ENCODE measurements at places on chromosomes 7 and 10.
A peak's percentile ranks its signal among the peaks of the same experiment; 100 is the strongest.

DNA sequence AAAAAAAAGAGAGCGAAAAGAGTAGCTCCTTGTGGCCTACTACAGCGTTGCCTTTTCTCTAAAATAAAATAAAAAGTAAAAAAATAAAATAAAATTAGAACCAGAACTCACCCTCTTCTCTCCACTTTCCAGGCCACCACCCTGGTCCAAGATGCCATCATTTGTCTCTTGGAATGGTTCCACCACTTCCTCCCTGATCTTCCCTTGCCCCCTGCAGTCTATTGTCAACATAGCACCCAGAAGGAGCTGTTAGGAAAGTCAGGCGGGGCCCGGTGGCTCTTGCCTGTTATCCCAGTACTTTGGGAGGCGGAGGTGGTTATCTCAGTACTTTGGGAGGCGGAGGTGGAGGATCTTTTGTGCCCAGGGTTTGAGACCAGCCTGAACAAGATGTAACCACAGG is 7.6 kb upstream of the GRID2IP start:
- no peaks in the 10 kb centered on the region for H3K36me3 ChIP-seq
- H3K27me3 ChIP-seq: peaks cover 3% of the 10 kb centered on the region
- H3K4me1 ChIP-seq: no peaks in the 10 kb centered on the region
- H3K27ac ChIP-seq: no peak overlapping the region
- DNase-seq: no peak

- H3K27ac ChIP-seq: no peak overlapping the region
- no peaks in the 10 kb centered on the region for H3K36me3 ChIP-seq
- peaks cover 42% of the 10 kb centered on the region for H3K27me3 ChIP-seq
- H3K4me3 ChIP-seq: no peak overlapping the region
Measured at GRCh38 chr7:142773230-142773629, 2.5 kb downstream of the PRSS2 start.

DNA sequence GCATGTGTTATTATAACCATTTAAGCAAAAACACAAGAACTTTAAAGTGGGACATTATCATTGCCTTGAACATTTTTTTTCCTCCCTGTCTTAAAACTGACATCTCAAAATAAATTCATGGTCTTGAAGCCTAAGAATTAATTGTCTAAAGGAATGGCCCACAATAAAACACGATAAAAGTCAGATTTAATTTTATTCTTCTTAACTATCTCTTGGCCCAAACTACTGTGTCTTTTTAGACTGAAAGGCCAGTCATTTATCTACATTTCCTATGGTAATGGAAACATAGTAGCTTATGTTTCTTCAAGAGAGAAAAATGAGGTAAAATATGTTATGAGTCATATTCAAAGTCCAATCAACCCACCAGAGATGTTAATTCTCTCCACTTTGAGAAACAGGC is 24.4 kb upstream of the ETV1 start:
- H3K4me1 ChIP-seq: no peaks in the 10 kb centered on the region
- no peak for DNase-seq
- H3K36me3 ChIP-seq: no peaks in the 10 kb centered on the region
- no peaks in the 10 kb centered on the region for H3K27me3 ChIP-seq

DNA sequence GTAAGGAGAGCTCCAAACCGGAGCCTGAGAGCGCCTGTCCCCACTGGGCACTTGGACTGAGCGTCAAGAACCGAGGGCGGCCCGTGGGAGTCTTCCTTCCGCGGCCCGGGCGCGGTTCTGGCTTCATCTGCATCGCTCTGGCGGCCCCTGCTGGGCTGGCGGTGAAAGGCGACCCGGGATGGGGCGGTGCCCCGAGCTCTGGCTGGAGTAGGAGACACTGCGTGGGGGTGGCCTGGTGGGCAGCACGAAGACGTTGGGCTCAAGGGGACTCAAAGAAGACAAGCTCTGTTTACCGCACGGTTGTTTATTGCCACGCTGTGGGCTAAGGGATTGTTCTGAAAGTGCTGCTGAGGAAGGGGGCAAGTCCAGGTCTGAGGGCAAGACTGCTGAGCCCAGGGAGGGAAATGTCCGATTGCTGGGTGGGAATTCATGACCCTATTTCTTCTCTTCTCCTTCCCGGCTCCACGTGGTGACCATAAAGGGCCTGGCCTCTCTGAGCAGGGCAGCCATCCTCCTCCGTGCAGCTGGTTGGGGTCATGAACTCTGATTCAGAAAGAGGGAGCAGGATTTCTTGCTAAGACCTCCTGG is 29.8 kb downstream of the PLAU start:
- H3K27ac ChIP-seq: peak overlapping the region; percentile 64
- H3K36me3 ChIP-seq: no peaks in the 10 kb centered on the region
- H3K4me3 ChIP-seq: no peak overlapping the region
- peaks cover 3% of the 10 kb centered on the region for H3K4me1 ChIP-seq
- peaks cover 20% of the 10 kb centered on the region for H3K27me3 ChIP-seq

- H3K36me3 ChIP-seq: peaks cover 4% of the 10 kb centered on the region
- H3K27me3 ChIP-seq: peaks cover 7% of the 10 kb centered on the region
Measured at GRCh38 chr7:3244241-3244814, 56.7 kb upstream of the SDK1 start.

DNA sequence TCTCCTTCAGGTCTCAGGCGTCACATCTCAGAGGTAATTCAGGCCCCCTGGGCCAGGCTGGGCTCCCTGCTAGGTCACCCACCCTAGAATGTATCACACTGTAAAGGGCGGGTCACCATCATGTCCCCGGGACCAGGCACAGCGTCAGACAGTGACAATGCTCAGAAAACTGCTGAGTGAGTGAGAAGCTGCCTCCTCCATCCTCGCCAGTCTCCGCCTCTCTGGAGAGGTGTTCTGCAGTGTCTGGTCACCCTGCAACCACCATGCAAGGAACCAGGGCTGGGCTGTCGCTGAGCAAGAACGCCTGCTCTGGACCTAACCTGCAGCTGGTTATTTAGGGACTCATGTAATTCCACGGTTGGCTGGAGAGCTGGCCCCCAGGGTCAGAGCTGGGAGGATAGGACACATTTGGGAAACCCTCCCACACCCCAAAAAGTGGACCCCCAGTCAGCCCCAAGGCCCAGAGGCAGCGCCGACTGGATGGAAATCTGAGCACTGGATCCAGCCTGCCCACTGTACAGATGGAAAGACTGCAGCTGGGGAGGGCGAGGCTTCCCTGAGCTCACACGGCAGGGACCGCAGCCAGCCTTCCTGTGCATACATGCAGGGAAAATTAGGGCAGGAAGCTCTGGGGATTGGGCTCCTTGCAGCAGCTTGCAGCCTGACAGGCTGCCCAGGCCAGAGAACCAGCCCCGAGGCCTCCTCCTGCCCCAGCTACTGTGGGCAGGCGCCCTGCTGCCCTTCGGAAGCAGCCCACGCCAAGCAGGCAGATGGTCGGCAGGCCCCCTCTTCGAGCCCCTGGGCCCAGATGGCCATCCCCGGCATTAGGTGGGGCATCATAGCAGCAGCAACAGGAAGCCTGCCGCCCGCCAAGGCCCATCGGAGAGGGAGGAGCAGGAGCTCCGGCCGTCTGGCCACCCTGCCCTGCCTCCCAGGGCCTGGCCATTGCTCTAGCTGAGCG is 105.4 kb upstream of the ZMIZ1 start:
- H3K27me3 ChIP-seq: peaks cover 3% of the 10 kb centered on the region
- no peaks in the 10 kb centered on the region for H3K36me3 ChIP-seq
- peaks cover 31% of the 10 kb centered on the region for H3K4me1 ChIP-seq
- no peak for DNase-seq

GRCh38 chr10:46229144-46229563 is 57.6 kb upstream of the ANTXRL start:
- no peaks in the 10 kb centered on the region for H3K4me1 ChIP-seq
- H3K27me3 ChIP-seq: peaks cover 9% of the 10 kb centered on the region
- H3K4me3 ChIP-seq: no peak overlapping the region
- H3K36me3 ChIP-seq: no peaks in the 10 kb centered on the region
- no peak for DNase-seq
- H3K27ac ChIP-seq: no peak overlapping the region

DNA sequence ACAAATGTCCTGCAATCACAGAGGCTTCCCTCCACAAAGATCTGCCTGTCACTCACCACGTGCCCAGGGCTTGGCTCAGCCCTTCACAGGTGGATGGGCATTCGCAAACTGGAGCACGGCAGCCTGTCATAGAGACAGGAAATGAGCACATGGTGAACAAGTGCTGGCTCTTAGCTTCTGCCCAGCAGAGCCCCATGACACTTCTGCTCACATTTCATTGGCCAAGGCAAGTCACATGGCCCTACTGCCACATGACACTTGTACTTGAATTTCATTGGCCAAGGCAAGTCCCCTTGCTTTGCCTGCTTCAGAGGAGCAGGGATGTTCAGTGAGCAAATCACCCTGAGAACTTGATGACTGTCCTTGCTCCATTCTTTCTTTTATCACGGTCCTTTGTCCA is 110.8 kb upstream of the PPP2R2D start:
- no peak overlapping the region for H3K27ac ChIP-seq
- H3K4me1 ChIP-seq: peaks cover 6% of the 10 kb centered on the region
